SK-N-SH (cell line): ENCODE measurements at places on chromosomes 4 and X. TPM values are rescaled to one million over a fixed set of nuclear protein-coding genes. Genes with fewer than 3 reads are reported as not detected.

Gene RTL3
- 0.64 and 0.80 TPM in 2 replicates for polyA plus RNA-seq

Gene AMER1
- 0.67 and 0.76 TPM in 2 replicates for polyA plus RNA-seq

Gene PLP2
- polyA plus RNA-seq = 95.7 and 146 TPM in 2 replicates

Gene FDCSP
- polyA plus RNA-seq = not detected in 2 replicates

Gene ERVMER34-1
- polyA plus RNA-seq = 0.05 and 0.06 TPM in 2 replicates

Gene PAGE4
- not detected in 2 replicates for polyA plus RNA-seq

Gene DACH2
- polyA plus RNA-seq = not detected in 2 replicates

Gene PCSK1N
- 24.8 and 35.0 TPM in 2 replicates for polyA plus RNA-seq

DNA sequence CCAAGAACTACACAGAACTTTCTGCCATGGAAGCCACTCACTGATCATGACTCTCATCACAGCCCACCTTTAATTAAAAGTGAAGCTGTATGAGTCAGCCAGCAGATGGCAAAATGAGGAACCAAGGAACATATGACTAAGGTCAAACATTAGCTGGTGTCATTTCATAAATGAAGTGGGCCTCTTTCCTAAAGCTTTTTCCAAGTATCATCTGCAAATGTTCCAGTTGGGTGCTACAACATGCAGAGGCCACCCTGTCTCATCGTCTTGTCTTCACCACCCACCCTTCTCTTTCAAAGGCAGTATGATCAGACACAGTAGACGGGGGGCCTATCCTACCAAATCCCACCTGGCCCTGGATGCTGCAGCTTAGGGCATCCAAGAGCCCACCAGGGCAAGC, 9.2 kb upstream of the EOLA1 start:
- DNase-seq = no peak

- DNase-seq = no peak
Measured at GRCh38 chrX:154032160-154032559, 12.5 kb upstream of the IRAK1 start.

DNA sequence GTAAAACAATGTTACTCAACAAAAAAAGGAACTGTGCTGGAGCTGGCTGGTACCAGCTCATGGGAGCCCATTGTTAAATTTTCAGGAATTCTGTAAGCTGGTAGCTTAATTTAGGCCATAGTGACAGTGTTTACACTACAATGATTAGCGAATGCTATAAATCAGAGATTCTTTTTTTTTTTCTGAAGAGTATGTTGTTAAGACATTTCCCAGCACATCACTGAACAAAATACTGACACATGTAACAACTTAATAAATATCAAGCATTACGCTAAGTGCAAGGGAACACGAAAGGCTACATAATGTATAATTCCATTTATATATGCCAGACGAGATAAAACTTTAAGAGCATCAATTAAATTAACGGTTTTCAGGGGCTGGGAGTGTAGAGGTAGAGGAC, 4.4 kb downstream of the WDFY3 start:
- DNase-seq = no peak

GRCh38 chr4:41294445-41295062, 37.8 kb downstream of the UCHL1 start:
- no peak for DNase-seq

- no peak for DNase-seq
Measured at GRCh38 chrX:76931518-76931917, 504.0 kb downstream of the MAGEE1 start.

- no peak for DNase-seq
Measured at GRCh38 chr4:183335369-183335940, 13.2 kb upstream of the CLDN24 start.

DNA sequence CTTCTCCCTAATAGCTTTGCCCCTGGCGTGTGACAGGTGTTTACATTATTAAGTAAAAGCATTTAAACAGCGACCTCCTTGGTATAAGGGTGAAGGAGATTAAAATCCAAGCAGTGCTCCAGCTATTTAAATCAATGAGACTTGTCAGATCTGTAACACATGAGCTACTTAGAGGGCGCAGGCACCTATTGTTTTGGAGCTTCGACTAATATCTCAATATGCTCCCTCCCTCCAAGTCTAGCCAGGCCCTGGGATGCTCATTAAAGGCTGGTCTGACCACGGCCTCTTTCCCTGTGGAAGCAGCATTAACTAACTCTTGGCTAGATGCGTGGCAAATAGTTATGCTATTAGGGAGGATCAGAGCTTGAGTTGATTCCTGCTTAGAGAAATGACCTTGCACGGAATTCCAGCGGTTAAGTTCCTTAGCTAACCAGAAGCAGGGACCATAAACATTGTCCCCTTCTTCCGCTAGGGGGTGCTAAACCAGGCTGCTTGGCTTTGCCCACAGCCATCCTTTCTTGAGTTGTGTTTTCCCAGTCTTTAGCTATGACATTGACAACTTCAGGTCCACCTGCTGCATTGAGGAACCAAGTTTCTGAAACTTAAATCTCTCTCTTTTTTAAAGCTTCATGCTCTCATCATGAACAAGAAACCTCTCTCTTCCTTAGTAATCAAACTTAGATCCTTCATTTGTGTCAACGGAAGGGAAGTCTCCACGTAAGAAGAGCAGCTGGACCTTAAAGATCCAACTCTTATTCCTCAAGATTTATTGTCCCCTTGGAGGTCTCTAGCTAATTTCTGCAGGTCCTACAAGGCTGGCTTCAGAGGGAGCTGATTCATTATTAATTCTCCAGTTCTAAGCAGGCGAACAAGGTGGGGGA, 80.7 kb upstream of the IGFBP7 start:
- DNase-seq = peak; percentile 49

DNA sequence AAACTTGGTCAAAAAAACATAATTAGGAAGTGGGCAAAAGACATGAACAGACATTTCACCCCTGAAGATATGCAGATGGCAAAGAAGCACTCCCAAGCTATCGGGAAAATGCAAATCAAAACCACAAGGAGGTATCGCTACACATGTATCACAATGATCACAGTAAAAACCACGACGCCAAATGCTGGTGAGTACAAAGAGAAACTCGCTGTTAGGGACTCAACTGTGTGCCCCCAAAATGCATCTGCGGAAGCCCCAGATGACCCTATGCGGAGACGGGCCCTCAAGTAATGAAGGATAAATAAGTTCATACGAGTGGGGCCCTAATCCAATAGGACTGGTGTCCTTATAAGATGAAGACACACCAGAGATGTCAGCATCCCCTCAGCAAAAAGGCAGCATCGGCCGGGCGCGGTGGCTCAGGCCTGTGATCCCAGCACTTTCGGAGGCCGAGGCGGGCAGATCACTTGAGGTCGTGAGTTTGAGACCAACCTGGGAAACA, 10.2 kb downstream of the GAK start:
- peak; percentile 2 for DNase-seq

DNA sequence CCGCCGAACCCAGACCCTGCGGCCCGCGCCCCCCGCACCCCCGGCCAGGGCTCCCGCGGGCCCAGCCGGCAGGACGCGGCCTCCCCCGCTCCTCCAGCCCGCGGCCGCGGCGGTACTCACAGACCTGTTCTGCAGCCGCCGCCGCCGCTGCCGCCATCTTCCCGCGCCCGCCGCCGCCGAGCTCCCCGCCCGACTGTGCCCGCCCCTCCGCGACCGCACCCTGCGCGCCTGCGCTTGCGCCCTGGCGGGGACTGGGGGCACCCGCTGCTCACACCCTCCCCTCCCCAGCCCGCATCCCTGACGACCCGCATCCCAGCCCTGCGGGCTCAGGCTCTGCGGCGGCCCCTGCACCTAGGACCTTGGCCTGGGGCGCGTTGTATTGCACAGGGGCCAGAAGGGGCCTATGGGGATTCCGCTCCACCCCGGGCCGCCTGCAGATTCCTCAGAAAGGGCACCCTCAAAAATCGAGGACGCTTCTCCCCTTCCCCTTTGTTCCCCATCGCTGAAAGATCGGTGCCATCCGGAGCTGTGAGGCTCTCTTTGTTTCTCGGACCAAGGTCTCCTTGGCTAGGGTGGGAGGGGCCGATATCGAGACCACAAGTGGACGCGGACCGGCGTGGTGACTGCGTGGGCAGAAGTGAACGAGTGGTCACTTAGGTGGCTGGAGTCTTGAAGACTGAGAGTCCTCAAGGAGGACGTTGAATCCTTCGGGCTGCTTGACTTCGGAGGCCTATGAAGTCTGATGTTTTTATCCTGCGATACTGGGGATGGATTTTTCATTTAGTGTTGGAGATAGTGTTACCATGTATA, at the start of gene SGCB:
Gene SGCB, minus strand, starts transcription at position 197 of the 810 bp plus-strand sequence. Its CDS starts 40 bp downstream, at position 157.
- DNase-seq = peak; percentile 97

DNA sequence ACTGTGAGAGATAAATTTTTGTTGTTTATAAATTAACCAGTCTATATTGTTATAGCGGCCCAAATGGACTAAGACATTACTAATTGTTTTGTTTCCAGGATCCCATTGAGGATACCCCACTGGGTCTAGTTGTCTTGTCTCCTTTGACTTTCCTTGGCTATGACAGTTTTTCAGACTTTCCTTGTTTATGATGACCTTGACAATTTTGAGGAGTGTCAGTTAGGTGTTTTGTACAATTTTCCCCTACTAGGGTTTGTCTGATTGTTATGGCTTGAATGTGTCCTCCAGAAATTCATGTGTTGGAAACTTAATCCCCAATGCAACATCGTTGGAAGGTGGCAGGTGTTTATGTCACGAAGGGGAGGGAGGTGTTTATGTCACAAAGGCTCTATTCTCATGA, 89.6 kb upstream of the PITX2 start:
- DNase-seq = no peak

DNA sequence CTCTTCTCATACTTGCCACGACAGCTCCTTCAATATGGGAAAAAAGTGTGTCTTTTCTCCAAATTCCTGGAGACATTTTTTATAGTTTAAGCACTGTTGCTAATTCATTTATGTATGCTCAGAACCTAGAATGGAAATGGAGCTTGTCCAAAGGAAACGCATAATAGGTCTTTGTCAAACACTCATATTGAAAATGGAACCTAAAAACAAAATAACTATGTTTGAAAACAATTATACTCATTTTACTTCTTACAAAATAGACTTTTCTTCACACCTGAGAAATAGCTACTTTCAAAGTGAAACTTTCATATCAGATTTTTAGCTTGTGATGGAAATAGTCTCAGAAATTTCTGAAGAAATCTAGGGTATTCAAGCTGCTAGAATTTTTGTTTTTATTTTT, 529.7 kb upstream of the BOD1L1 start:
- DNase-seq = no peak

- DNase-seq = no peak
Measured at GRCh38 chr4:153705743-153706468, 21.8 kb downstream of the TLR2 start.

DNA sequence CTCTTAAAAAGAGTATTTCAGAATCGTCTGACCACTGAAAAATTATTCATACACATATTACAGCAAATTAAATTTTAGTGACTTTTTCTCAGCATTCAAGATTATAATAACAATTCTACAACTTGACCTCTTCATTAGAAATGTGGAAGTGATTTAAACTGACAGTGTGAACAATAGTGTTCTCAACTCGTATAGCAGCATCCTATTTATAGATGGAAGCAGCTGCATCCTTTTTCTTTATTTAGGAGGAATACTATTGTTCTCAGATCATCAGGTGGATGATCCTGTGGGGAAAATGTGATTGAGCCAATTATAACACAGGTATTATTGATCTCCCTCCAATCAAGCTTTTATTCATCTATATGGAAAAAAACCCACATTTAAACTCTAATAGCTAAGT, 56.7 kb downstream of the RAPGEF2 start:
- no peak for DNase-seq

DNA sequence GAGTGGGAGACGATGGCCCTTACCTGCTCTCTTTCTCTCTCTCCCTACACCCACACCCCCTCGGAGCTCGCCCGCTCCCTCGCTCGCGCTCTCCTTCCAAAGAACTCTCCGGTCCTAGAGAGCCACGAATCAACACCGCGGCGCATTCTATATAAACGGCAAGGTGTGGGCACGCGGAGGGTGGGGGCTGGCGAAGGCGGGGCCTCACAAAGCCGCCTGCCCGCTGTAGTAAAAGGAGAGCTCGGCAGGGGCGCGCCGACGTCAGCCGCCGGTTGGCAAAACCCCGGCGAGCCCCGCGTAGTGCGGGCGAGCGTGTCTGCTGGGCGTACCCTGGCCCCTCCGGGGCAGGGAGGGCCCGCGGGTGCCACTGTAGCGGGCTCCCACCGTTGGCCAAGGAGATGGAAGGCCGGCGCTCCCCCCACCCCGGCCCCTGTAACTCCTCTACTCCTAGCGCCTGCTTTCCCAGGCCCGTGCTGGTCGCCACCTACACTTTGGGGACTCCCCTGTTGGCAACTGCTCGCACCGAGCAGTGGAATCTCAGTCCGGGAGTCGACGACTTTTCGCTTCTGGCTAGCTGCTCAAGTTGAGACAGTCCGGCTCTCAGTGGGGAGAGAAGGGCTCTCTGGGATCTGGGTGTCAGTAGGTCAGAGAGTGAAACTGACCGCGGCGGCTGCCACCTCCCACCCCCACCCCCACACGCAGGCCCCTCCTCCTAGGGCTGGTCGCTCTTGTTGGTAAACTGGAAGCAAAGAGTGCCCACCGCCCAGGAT, 325.5 kb upstream of the F9 start:
- DNase-seq = peak; percentile 27
